ENCODE measurements at places on chromosomes 7 and 10. TPM values are rescaled to one million over a fixed set of nuclear protein-coding genes. Genes with fewer than 3 reads are reported as not detected.

Gene SH2D4B
- total RNA-seq: not detected

Gene PGAM2
- 0.36 TPM for total RNA-seq

GRCh38 chr7:152664636-152665035 lies 11.3 kb downstream of the XRCC2 start:
- no peaks in the 10 kb centered on the region for H3K36me3 ChIP-seq
- no peak for DNase-seq
- no peaks in the 10 kb centered on the region for H3K4me1 ChIP-seq
- no peaks in the 10 kb centered on the region for H3K27me3 ChIP-seq
- H3K27ac ChIP-seq: no peak overlapping the region

DNA sequence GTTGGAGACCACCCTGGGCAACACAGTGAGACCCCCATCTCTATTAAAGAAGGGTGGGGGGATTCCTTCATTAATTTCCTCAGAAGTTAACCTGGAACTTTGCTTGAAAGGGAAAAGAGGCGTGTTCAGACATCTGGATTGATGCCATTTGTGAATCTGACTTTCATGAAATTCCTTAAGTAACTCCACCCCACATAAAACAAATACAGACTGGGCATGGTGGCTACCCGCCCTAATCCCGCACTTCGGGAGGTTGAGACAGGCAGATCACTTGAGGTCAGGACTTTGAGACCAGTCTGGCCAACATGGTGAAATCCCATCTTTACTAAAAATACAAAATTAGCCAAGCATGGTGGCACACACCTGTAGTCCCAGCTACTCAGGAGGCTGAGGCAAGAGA lies 75.0 kb downstream of the EEPD1 start:
- no peaks in the 10 kb centered on the region for H3K4me1 ChIP-seq
- H3K27ac ChIP-seq: no peak overlapping the region
- H3K4me3 ChIP-seq: no peak overlapping the region
- H3K27me3 ChIP-seq: no peaks in the 10 kb centered on the region
- H3K36me3 ChIP-seq: no peaks in the 10 kb centered on the region

- DNase-seq: no peak
- no peaks in the 10 kb centered on the region for H3K36me3 ChIP-seq
- peaks cover 20% of the 10 kb centered on the region for H3K27me3 ChIP-seq
- H3K4me3 ChIP-seq: no peak overlapping the region
Measured at GRCh38 chr10:71684356-71685173, 35.0 kb downstream of the C10orf105 start.

- H3K4me1 ChIP-seq: no peaks in the 10 kb centered on the region
- DNase-seq: peak; percentile 79
- H3K27me3 ChIP-seq: peaks cover 8% of the 10 kb centered on the region
- no peak overlapping the region for H3K4me3 ChIP-seq
- no peaks in the 10 kb centered on the region for H3K36me3 ChIP-seq
Measured at GRCh38 chr7:151390598-151391357, 19.1 kb downstream of the WDR86 start.

GRCh38 chr10:131174651-131175540 lies 136.6 kb downstream of the TCERG1L start:
- no peak overlapping the region for H3K27ac ChIP-seq
- DNase-seq: peak; percentile 51
- H3K36me3 ChIP-seq: no peaks in the 10 kb centered on the region

- DNase-seq: no peak
- no peaks in the 10 kb centered on the region for H3K4me1 ChIP-seq
- H3K27ac ChIP-seq: no peak overlapping the region
- no peaks in the 10 kb centered on the region for H3K36me3 ChIP-seq
- no peaks in the 10 kb centered on the region for H3K27me3 ChIP-seq
Measured at GRCh38 chr7:50367570-50367969, 63.1 kb downstream of the IKZF1 start.

DNA sequence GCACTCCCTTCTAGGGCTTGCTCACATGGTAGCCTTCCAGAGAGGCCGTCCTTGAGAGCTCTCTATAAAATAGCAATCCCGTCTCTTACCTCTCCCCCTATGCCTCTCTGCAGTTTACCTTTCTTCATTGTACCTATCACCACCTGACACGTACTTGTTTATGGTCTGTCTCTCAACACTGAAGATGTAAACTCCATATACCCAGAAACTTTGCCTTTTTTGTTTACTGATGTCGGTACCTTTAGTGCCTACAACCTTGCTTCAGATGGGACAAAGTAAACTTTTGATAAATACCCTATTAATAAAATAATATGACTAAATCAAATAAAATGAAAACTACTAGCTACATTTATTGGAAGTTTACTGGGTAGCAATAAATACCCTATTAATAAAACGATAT lies 220.6 kb downstream of the GPAM start:
- no peaks in the 10 kb centered on the region for H3K27me3 ChIP-seq
- no peak for DNase-seq
- H3K27ac ChIP-seq: no peak overlapping the region

GRCh38 chr7:121301446-121302213 lies 27.2 kb upstream of the WNT16 start:
- H3K4me3 ChIP-seq: no peak overlapping the region
- peak overlapping the region; percentile 93 for H3K27ac ChIP-seq
- DNase-seq: peak; percentile 11
- H3K27me3 ChIP-seq: no peaks in the 10 kb centered on the region
- H3K36me3 ChIP-seq: no peaks in the 10 kb centered on the region

DNA sequence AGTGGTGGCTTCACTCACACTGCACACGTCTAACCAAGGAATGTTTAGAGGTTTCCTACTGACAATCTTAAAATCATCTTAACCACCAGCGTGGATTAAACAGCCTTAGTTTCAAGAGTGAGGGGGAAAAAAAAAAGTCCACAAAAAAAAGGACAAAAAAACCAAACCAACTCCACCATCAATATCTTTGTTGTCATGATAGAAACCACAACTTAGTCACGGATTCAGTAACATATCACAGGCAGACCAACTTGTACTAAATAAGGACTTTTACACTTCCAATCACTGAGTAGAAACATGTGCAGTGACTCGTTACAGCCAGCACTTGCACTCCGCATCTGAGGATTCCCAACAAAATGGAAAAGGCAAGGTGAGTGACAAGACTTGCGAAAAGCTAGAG lies 46.5 kb downstream of the FAM171A1 start:
- DNase-seq: no peak
- no peaks in the 10 kb centered on the region for H3K27me3 ChIP-seq
- no peak overlapping the region for H3K27ac ChIP-seq
- no peaks in the 10 kb centered on the region for H3K36me3 ChIP-seq

- H3K27ac ChIP-seq: no peak overlapping the region
- H3K27me3 ChIP-seq: no peaks in the 10 kb centered on the region
Measured at GRCh38 chr10:22825841-22826240, 102.0 kb upstream of the ARMC3 start.

GRCh38 chr10:71754562-71754961 lies 18.8 kb downstream of the VSIR start:
- no peaks in the 10 kb centered on the region for H3K4me1 ChIP-seq
- peaks cover 28% of the 10 kb centered on the region for H3K36me3 ChIP-seq
- DNase-seq: peak; percentile 36
- no peak overlapping the region for H3K27ac ChIP-seq

All from osteoblast (primary cell).